Activated CD8-positive, alpha-beta memory T cell treated with anti-CD3 and anti-CD28 coated beads for 1 hour (primary cell): ENCODE measurements at places on chromosomes 4 and X.

DNA sequence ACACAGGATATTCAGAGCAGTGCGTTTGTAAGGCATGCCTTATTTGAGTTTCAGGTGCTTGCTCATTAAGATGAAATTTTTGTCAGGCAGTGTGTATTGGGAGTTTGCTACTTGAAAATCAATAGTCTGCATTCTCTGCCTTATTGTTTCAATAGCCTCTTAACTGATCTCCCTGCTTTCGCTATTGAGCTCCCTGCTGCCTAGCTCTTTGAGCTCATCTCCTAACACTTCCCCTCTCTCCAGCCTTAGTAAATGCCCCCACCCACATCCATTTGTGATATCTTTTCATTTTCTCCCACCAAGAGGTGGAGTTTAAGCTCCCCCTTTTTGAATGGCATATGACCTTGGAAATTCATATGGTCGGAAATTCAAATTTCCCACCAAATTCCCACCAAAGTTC is 256.6 kb downstream of the IL1RAPL1 start:
- DNase-seq, result no peak

DNA sequence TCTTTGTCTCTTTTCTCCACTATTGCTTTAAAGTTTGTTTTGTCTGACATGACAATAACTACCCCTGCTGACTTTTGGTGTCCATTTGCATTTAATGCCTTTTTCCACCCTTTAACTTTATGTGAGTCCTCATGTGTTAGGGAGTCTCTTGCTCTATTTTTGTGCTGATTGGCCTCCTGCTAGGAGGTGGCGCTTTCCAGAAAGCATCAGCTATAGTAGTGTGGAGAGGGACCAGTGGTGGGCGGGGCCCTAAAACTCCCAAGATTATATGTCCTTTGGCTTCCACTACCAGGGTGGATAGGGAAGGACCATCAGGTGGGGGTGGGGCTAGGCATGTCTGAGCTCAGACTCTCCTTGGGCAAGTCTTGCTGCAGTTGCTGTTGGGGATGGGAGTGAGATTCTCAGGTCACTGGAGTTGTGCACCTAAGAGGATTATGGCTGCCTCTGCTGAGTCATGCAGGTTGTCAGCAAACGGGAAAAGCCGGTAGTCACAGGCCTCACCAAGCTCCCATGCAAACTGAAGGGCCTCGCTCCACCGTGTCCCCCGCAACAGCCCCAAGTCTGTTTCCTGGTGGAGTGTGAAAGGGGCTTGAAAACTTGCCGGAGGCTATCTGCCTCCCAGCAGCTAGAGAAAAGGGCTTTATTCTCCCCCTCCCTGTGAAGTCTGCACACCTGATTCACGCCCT is 156.3 kb downstream of the CPEB2 start:
- DNase-seq, result no peak

GRCh38 chrX:43581167-43581566 is 74.9 kb upstream of the MAOA start:
- no peak for DNase-seq

GRCh38 chr4:3787489-3788365 is 21.5 kb downstream of the ADRA2C start:
- DNase-seq, result no peak

DNA sequence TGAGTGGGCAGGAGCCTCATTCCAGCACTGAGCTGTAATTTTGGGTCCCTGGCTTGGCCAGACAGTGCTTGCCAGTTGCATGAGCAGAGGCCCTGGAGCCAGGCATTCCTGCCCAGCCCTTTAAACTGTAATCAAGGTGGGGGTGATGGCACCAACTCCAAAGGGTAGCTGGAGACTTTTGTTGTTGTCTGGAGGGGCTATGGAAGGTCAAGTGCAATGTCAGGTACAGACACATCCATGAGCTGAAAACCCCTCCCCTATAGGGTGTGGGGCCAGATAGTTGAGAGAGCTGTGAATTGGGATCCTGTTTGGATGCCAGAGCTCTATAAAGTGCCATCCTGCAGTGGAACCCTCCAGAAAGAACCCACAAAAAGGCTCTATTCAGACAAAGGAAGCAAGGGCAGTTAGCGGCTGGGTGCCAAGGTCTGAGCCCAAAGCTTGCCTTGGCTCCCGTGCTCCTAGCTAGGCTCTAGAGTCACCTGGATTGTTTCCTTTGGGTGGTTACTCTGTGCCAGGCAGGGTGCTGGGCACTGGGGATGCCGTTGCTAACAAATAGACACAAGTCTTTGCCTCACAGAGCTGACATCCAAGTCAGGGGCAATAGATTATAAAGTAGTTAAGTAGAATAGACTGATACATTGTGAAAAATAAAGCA is 163.0 kb downstream of the EFNB1 start:
- no peak for DNase-seq

DNA sequence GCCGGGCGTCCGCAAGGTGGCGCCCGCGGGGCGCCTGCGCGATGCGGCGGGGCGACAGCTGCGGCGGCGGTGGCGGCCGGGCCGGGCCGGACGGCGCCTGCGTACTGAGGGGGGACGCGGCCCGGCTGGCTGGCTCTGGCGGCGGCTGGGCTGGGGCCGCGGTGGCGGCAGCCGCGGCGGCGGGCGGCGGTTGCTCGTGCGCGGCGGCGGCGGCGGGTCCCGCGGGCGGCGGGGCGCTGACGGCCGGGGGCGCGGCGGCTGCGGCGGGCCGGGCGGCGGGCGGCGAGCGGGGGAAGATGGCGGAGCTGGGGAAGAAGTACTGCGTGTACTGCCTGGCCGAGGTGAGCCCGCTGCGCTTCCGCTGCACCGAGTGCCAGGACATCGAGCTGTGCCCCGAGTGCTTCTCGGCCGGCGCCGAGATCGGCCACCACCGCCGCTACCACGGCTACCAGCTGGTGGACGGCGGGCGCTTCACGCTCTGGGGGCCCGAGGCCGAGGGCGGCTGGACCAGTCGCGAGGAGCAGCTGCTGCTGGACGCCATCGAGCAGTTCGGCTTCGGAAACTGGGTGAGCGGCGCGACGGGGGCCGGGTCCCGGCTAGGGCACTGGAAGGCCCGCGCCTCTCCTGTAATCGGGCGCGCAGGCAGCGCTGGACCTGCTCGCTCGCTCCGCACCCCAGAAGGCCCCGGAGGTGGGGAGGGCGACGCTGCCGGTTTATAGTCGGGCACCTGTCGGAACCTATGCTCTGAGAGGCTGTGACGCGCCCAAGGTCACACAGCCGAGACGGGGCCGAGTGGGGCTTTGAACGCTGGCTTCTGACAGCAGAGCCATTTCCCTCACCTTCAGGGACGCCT is at the start of gene TADA2B:
TSS of gene TADA2B (plus strand) at position 89 of the 853 bp plus-strand sequence. CDS start at position 297, 208 bp downstream.
- peak; percentile 25 for DNase-seq

- no peak for DNase-seq
These were observed 187.5 kb upstream of the ANKRD50 start for GRCh38 chr4:124899997-124900396.

- DNase-seq, result no peak
These were observed 34.7 kb downstream of the RTL3 start for GRCh38 chrX:78624426-78624825.

DNA sequence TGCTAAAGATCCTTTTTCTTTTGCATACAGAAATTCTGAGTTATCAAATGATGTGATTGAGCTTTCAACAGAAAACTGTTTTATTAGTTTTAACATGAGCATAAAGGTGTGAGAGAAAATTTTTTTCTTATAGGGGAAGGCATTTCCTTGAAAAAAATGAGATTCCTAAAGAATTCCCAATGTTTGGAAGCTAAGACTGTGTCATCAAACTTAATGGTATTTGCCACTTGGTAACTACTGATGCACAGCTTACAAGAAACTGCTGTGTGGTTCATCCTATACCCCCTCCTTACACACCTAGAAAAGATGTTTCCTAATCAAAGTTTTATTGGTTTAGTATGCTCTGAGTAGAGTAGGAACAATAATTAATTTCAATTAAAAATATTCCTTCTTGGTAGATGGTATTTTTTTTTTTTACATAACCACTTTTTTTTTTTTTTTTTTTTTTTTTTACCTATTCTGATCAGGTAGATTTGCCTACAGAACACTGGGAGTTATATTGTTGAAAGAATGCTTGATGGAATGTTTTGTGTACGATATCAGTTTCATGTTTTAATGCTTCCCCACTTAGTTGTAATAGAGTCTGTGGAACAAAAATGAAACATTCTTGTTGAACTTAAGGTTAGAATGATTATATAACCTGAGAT is 6.0 kb downstream of the PTPN13 start:
- DNase-seq, result no peak

DNA sequence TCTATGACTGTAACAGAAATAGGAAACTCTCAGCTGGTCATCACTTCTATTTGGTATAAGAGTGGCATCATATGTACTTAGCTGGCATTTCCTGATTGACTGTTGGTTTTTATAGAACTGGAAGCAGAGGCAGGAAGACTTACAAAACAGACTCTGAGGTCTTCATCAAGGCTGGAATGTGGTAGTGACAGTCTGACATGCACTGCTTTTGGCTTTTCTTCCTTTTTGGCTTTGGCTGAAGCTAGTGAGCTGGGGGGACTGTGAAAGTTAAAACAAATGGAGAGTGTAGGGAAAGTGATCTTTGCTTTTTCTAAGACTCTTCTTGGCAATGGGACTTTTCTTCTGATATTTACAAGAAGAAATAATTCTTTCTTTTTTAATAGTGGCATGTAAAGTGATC is 121.1 kb upstream of the SLC4A4 start:
- DNase-seq, result no peak

DNA sequence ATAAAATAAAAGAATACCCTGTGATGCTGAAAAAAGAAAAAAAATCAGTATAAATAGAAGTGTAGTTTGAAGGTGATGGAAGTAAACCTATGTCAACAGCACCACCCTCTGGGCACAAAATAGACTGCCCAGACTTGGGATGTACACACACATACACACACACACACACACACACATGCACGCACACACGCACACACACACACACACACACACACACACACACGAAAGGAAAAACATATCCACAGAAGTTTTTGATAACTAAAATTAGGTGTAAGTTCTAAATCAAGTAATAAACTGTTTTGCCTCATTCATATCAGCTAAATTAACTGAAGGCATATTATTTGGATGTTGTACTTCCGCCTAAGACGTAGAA is 40.5 kb downstream of the ANXA5 start:
- no peak for DNase-seq

DNA sequence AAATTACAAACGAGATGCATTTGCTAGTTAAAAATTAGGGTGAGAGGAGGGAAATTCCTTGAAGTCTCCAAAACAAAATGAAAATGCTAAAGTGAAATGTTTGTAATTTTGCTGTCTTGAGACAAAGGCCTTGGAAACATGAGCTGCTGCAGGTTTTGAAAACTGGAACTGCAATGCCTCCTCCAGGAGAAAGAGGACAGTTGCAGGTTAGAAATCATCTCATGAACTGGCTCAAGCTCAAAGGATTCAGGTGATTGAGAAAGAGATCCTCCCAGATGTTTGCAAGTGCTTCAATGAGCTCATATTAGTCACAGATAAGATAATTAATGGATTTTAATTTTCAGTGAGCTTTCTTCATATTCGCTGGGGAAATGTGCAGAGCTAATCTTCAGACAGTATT is 32.4 kb downstream of the SMPX start:
- no peak for DNase-seq

GRCh38 chrX:43175434-43175833 is 397.5 kb upstream of the PPP1R2C start:
- DNase-seq, result no peak

DNA sequence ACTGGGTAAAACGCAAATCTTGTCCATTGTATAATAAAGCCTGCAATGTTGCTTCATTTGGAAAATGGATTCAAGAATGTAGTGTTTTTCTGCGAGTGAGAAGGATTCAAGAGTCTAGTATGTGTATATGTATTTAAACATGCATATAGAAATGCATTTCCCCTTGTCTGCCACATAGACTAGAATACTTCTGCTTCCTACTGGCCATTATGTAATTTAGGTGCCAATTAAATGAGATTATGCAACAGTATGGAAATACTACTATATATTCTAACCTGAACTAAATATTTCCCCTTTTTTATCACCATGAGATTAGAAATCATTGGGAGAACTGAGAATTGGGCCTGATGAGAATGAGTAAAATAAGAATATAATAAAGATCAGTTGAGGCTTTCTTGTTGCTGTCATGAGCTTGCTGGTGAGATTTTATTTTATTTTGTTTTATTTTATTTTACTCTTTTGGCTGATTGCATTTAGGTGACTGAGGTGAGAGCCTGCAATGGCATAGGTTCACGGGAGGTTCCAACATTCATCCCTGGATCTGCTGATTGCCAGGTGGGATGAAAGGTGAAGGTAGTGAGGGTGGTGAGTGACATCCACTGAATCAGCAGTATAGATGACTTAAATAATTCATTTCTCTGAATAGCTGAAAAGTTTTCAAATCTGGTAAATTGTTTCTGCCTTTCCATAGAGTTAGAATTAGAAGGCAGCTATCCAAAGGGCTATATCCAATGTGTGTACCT is 95.6 kb upstream of the SLC4A4 start:
- no peak for DNase-seq
